Hematopoietic multipotent progenitor cell treated with erythropoietin and hydrocortisone succinate and interleukin-3 and kit ligand, for 8 days (in vitro differentiated cells): ENCODE measurements at places on chromosomes 13 and 19.

DNA sequence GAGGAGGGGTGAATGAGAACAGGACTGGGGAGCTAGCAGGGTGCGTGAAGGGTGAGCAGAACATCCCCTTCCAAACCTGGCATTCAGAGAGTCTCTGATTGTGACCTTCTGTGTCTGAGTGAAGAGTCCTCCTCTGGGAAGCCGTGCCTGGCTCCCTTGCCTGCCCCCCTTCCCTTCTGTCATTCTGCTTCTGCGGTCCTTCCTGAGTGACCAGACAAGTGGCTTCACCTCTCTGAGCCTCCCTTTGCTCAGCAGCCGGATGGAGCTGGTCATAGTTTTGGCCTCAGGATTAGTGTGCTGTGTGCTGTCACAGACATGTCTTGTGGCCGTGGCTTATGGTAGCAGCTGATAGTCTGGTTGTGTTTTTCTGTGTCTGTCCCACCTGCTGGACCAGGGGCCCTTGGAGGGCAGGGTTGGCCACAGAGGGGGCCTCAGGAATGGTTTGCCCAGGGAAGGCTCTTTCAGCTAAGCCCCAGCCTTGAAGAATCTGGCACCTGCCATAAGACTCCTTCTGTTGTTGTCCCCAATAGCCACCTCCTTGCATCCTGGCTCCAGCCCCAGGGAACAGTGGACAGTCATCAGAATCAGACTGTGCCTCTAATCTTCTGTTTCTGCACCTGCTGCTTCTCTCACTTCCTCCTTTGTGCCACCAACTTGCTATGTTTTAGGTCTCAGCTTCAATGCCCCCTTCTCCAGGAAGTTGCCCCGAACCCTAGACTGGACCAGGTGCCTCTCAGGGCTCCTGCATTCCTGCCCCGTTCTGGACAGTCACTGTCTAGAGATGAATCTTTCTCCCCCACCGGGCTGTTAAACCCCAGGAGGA lies 5.9 kb downstream of the CLPTM1 start:
- DNase-seq, result no peak

DNA sequence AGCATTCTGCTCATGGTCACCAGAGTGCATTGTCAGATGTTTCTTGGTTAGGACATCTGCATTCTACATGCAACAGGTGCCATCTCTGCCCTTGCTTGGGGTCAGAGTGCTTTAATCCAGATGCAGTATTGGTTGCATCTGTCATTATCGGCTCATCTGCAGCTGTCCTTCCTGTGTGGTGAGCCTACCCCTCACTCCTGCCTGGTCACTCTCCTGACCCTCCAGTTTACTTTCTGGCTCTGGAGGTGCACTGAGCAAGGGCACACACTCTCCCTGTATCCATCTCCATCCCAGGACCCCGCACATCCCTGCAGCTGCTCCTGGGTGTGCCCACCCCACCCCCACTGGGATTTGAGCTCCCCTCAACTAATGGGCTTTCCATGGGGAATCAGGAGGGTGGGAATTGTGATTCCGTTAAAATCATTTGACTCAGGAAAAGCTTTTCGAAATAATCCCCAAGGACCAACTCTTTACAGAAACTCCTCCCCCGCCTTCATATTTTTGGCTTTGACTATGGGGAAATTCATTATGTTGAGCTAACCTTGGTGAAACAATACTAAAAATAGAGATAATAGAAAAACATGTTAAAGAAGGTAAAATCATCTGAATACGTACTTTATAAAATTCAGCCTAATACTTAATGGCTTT lies 70.2 kb downstream of the COL4A2 start:
- no peak for DNase-seq

GRCh38 chr13:32047793-32048192 lies 16.2 kb downstream of the FRY start:
- DNase-seq, result no peak

DNA sequence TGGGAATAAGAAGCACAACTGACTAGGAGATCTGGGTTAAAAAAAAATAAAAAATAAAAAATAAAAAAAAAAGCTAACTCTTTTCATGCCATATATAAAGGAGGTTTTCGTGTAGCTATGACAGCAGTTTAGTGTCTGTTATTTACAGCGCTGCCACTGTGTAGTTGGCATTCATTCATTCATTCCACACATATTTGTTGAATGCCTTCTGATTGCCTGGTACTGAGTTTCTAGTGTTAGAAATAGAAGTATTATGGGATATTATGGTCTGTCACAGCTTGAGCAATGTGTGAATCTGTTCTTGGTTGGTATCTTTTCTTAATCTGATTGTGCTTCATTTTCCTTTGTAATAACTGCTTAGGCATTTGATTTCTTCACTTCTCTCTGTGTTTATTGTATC lies 237.4 kb downstream of the NBEA start:
- DNase-seq, result no peak

- peak; percentile 38 for DNase-seq
Measured at GRCh38 chr19:38917921-38918491, 6.0 kb upstream of the CCER2 start.

DNA sequence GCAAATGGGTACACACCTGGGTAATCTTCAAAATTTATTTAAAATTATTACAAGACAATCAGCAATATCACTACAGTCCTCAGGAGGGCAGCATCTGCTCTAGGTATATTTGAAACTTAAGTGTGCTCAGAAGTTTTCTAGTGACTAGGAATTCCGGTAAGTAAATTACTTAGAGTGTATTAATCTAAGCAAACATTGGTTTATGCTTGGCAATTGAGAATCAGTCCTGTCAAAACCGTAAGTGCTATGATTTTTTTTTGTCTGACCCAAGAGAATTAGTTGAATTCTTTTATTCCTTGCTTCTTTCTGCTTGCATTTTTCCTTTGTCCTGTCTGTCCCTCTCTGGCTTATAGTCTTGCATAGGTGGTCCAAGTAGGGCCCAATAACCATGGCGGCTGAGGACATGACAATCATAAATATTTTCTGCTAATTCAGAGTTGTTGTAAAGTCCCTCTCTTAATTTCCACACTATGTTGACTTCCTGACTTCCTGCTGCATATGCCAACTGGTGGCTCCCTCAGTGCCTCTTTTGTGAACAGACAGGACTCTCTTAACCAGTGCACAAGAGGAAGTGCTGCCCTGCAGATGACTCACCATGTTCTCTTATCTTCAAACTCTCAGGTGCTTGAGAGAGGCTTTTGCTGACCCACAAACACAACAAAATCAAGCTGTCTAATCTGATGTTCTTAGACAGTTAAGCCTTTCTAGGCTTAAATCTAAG lies 82.2 kb downstream of the SLAIN1 start:
- peak; percentile 78 for DNase-seq

- DNase-seq, result no peak
Measured at GRCh38 chr19:29524201-29524911, 1.4 kb upstream of the VSTM2B start.

DNA sequence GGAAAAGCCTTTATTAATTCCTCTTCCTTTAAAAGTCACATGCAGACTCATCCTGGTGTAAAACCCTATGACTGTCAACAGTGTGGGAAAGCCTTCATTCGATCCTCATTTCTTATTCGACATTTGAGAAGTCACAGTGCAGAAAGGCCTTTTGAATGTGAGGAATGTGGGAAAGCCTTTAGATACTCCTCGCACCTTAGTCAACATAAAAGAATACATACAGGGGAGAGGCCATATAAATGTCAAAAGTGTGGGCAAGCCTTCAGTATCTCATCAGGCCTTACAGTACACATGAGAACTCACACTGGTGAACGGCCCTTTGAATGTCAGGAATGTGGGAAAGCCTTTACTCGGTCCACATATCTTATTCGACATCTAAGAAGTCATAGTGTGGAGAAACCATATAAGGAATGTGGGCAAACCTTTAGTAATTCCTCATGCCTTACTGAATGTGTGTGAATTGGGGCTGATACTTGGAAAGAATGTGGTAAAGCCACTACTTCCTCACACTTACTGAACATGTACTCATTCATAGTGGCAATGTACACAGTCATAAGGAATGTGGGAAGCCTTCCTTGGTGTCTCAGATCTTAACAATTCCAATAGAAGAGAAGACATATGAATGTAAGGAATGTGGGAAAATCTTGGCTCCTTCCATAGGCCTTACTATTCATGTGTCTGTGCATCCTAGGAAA lies 18.8 kb downstream of the ZNF559 start:
- no peak for DNase-seq

DNA sequence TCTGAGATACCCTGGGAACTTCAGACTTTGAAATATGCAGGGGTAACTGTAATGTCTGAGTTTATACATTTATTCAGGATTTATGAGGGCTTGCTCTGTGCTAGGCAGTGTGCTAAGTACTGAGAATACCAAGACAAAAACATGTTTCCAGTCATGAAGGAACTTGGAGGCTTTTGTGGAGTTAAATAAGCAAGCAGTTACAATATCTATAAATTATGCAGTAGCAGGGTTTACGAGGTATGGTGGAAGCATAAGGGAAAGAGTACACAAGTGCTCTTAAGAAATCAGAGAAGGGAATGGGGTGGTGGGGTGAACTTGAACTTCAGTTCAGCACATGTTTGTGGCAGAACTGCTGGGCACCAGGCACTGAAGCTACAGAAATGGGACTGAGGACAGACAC lies 28.0 kb downstream of the MAB21L1 start:
- DNase-seq, result no peak

DNA sequence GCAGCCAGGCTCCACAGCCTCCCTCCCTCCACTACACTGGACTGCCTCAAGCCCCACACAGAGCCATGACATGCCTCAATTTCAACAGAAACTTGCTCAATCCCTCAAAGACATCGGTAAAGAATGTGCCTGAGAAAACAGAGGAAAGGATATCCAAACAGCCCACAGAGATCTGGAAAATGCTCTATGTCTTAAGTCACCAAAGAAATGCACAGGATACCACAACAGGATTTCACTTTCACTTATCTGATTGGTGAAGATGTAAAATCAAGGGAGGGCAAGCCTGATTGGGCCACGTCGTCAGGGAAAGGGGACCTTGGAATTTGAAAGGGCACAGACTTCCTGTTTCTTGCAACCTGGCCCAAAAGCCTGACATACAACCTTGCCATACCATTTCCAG lies 14.2 kb downstream of the CACNA1A start:
- no peak for DNase-seq

- no peak for DNase-seq
Measured at GRCh38 chr19:46179076-46179759, 31.2 kb downstream of the IGFL2 start.

DNA sequence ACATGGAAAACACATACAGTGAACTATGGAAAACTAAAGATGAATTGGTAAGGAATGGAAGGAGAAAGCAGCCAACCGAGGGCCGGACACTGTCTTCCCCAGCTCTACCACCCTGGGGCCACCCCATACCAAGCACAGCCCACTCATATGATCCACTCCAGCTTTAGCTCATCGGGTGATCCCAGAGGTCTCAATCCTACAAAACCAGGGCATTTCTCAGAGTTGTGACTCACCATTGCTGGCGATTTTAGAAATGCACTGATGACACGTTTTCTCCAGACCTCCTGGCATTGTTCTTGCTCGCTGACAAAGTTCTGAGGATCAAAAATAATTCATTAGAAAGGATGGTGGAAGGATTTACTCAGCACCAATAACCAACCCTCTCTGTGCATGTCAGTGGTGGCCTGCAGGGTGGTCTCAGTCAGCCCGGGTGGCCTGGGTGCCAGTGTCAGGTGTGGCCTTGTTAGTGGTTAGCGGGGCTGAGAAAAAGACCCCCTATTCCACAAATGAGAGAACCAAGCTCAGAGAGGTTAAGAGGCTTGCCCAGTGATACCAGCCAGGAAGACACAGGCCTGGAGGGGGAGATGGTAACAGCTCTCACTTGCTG lies 6.6 kb downstream of the TMEM272 start:
- no peak for DNase-seq

- DNase-seq, result peak; percentile 19
Measured at GRCh38 chr19:1364070-1364704, 19.5 kb upstream of the NDUFS7 start.

DNA sequence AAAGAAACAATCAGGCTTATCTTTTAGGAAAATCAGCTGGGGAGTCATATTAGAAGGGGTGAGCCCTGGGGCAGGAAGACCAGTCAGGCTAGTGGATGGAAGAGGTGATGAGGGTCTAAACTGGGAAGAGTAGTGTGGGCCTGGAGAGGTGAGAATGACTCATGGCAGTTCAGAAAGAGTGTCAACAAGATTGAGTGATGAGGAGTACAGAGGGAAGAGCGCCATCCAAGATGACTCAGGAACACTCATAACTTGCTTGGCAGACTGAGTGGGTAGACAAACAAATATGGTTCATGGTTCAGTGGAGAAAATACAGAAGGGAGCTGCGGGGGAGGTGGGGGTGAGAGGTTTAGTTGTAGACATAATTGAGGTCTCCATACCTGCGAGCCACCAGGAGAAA lies 17.3 kb upstream of the CLDN10 start:
- no peak for DNase-seq

- DNase-seq, result no peak
Measured at GRCh38 chr13:102825400-102825799, 20.4 kb upstream of the ERCC5 start.

- DNase-seq, result peak; percentile 6
Measured at GRCh38 chr19:34431681-34432402, 3.7 kb downstream of the UBA2 start.

DNA sequence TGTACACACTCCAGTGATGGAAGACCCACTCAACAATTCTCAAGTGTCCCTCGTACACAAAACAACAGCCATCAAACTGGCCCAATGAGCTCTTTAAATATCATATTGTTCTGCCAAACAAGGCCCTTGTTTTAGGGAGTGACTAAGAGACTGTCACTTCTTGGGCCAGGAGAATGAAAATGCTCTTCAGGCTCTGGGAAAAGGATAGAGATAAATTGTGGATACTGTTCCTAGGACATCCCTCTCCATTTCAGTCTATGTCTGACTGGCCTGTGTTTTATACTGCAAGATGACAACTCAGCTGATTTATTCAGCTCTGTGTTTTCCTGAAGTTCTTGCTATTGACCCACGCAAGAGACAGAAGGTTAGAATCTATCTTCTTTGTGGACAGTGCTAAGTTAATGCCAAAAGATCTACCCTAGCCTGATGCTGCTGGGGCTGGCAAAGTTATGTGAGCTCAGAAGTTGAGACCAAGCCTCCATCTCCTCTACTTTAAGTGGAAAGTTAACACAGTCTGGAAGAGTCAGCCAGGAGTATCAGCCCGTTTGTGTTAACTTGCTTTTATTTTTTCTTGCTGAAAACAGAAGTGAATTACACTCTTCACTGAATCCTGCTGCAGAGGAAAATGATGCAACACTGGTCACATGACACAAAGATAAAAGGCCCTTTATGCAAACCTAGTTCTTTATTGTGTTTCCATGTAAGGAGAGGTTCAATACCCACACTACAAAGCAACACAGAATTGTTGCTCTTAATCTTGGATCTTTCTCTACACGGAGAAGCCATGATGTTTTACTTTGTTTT lies 14.6 kb downstream of the FRY start:
- DNase-seq, result peak; percentile 51

DNA sequence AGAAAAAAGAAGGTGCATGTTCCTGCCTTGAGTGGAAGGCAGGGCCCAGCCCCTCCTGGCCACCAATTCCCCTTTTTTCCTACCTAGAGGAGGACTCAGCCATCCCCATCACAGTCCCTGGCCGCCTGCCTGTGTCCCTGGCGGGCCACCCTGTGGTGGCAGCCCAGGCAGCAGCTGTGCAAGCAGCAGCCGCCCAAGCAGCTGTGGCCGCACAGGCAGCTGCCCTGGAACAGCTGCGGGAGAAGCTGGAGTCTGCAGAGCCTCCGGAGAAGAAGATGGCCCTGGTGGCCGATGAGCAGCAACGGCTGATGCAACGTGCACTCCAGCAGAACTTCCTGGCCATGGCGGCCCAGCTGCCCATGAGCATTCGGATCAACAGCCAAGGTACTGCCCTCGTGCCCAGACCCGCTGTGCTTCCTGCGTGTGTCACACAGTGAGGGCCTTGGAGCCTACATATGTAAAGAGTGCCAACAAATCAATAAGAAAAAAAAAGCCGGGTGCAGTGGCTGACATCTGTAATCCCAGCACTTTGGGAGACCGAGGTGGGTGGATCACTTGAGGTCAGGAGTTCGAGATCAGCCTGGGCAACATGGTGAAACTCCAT lies 17.6 kb upstream of the WDR18 start:
- DNase-seq, result no peak
